ENCODE measurements at places on chromosomes 3 and 15.

DNA sequence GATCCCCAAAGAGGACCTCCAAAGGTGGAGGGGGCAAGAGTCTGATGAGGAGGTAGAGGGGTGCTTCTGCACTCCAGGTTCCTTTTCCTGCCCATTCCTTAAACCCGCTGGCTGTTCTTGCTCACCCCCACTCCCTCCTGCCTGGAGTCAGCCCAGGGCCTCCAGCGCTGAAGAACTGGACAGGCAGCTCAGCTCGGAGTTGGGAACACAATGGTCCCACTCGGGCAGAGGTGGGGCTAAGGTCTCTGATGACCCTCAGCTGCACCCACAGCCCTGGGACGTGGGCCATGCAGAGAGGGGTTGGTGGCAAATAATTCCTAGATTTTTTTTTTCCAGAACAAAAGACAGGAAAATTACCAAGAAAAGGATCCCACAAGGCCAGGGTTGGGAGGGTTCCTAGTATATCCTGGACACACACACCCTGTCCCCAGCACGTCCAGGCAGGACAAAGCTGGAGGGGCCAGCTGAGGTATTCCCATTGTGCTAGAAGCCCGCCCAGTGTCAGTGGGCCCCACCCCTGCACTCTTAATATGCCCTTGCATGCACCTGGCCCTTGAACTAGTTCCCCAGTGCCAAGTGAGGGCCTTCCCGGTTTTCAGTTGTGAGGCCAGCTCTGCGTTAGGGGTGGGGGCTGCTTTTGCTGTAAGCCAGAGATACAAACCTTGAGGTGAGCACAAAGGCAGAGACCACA lies 22.1 kb upstream of the IP6K2 start:
- DNase-seq = no peak

- no peak for DNase-seq
Measured at GRCh38 chr3:48563382-48563918, at the start of gene UCN2. Gene UCN2, minus strand, starts transcription at chr3:48563781. Its CDS starts 657 bp downstream, at chr3:48563124.

GRCh38 chr3:186842426-186843038 lies at the start of gene ADIPOQ:
Gene ADIPOQ, plus strand, starts transcription at chr3:186842710. Its CDS starts 10,349 bp downstream, at chr3:186853059.
- no peak for DNase-seq

- no peak for DNase-seq
Measured at GRCh38 chr3:72035606-72036005, 250.7 kb upstream of the PROK2 start.

DNA sequence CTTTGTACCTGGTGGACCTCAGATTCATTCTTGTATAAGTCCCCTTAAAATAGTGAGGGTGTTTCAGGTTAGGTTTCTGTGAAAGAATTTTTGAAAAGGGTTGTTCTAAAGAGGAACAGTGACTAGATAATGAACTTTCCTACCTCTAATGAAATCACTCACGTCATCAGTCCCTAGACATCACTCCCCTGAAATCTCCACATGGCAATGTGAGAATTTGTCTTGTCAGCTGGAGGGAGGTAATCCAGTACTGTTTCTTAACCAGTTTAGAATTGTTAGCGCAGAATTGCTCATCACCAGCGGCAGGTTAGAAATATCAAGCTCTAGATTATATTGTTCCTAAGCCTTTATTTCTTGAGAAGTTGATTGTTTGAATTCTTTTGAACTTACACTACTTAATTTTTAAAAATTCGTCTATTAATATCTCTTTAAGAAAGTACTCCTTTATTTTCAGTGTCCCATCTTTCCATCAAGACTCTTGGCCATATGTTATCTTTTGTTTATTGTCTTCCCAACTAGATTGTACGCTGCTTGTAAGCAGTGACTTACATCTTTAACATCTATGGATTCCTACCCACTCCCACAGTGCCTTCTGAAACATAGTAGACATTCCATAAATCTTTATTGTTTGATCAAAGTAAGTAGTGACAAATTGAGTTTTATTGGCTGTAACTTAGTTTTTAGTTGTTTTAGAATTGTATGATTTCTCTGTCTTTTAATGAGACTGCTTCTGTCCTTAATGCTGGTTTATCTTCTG lies 52.8 kb downstream of the RASA2 start:
- DNase-seq = no peak

DNA sequence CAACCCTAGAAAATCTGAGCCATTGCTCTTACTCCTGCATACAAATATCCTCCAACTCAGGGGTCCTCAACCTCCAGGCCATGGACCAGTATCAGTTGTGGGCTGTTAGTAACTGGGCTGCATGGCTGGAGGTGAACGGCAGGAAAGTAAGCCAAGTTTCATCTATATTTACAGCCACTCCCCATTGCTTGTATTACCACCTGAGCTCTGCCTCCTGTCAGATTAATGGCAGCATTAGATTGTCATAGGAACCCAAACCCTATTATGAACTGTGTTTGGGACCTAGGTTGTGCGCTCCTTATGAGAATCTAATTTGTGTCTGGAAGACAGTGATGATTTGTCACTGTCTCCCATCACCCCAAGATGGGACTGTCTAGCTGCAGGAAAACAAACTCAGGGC lies 246.5 kb upstream of the CDIN1 start:
- no peak for DNase-seq

- DNase-seq = no peak
Measured at GRCh38 chr3:34012102-34012461, 213.7 kb downstream of the PDCD6IP start.

All from NCI-H1436 (cell line).